ENCODE measurements at places on chromosomes 3 and 15.

GRCh38 chr3:44185396-44185915 lies 56.2 kb upstream of the TOPAZ1 start:
- DNase-seq: no peak

DNA sequence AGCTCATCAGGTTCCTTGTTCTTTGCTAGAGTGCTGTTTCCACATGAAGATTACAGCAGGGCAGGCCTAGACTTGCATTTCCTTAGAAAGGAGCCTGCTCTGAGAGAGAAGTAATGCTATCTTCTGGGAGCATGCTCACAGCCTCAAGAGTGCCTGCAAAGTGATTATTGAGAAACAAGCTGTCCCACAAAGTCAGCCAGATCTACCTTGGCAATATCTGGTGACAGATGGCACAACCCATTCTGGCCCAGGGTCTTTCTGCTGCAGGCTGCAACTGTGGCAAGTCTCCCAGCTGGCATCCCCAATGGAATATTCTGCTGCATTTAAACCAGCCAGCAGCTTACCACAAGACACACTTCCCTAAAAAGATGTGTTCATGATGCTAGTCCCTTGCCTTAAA lies 29.3 kb downstream of the MTMR10 start:
- DNase-seq: no peak

- peak; percentile 82 for DNase-seq
Measured at GRCh38 chr3:123602325-123602724, 17.5 kb upstream of the HACD2 start.

GRCh38 chr15:69823223-69823907 lies 274.4 kb downstream of the TLE3 start:
- no peak for DNase-seq

DNA sequence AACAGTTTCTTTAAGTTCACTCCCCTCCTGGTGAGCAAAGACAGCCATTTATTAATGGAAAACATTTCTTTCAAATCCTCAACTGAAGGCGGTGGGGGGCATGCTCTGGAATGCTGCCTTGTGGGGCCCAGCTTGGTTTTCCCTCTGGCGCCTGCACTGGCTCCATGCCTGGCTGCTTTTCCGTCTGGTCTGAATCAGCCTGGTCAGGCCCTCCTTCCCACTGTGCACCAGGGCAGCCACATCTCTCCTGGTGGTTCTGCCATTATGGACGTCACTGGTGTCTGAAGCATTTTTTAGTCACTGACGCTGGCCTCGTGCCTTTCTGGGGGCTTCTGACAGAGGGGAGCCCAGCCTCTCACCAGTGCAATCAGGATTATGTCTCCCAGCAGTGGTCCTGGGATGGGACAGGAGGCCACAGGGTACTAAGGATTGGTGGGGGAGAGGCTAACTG lies 57.6 kb upstream of the APEH start:
- peak; percentile 30 for DNase-seq

DNA sequence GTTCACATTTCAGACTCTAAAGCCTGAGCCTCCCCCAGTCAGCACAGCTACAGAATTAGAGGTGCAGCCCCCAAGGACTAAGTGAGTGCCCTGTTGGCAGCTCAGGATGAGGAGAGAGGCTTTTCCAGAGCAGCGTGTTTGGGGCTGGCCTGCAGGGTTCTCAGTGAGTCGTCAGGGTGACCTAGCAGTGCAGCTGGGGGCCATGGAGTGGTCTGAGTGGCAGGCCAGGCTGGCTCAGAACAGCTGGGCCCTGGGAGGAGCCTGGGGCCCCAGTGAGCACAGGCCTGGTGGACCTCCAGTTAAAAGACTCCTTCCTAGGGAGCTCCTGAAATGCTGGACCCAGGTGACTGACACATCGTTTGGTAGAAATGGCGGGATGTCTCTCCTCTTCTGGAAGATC lies 108.3 kb downstream of the SLC49A4 start:
- no peak for DNase-seq

Measured in HCEC 1CT (cell line).